GM19239 (cell line): ENCODE measurements at places on chromosomes 1 and 21.

- DNase-seq = peak; percentile 52
Measured at GRCh38 chr1:235417086-235417697, 50.0 kb downstream of the TBCE start.

- DNase-seq = no peak
Measured at GRCh38 chr1:216805233-216805632, 82.0 kb upstream of the ESRRG start.

DNA sequence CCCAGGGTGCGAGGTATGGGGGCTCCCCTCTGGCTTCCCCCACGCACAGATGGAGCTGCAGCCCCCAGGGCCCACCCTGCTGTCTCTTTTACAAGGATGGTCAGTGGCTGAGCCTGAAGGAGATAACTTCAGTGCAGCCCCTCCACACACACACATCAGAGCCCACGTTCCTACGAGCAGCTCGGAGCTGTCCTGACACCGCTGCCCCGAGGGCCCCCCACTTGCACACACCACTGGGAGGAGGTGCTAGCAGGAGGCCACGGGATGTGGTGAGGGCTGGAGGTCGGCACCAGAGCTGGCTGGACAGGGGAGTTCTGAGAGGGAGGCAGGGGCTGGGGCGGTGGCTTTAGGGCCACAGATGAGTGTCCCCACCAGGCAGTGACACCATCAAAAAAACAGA lies 53.9 kb downstream of the MORN1 start:
- no peak for DNase-seq

DNA sequence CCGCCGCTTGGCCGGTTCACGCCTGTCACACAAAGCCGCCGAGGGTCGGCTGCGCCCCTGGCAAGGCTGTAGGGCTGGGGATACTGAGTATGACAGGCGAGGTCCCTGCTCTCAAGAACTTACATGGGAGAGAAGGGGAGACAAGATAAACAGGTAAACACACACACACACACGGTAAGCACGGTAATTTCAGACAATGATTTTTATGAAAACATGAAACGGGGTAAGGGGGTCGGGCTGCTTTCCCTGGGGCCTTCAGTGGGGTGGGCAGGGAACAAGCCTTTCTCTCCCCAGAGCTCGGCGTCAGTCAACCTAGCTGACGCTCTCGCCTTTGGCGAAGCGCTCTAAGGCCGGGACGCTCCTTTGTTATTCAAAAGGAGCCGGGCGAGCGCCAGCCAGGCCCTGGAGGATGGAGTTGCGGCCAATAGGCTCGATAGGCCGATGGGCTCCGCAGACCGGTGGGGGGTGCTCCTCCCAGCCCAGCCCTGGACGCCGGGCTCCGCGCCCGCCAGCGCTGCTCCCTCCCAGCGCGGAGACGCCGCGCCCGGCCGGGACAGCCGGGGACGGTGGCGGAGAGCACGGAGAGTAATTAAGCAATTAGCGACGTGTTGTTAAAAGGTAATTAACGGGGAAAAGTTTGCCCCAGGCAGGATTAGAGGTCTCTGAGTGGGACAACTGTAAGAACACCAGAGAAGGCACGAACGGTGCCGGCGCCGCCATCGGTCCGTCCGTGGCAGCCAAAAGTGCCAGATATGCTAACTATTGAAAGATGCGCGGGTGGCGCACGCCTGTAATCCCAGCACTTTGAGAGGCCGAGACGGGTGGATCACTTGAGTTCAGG lies 950 bp upstream of the INKA2 start:
- DNase-seq = no peak

GRCh38 chr1:203915811-203916210 lies 54.4 kb downstream of the SNRPE start:
- no peak for DNase-seq

- no peak for DNase-seq
Measured at GRCh38 chr1:114468710-114469468, 42.1 kb downstream of the TRIM33 start.

- no peak for DNase-seq
Measured at GRCh38 chr1:75394386-75395139, 216.4 kb downstream of the SLC44A5 start.

- no peak for DNase-seq
Measured at GRCh38 chr1:90534116-90534515, 183.0 kb downstream of the BARHL2 start.

GRCh38 chr21:42094811-42095210 lies 23.7 kb downstream of the UMODL1 start:
- DNase-seq = no peak

- no peak for DNase-seq
Measured at GRCh38 chr1:19885821-19886220, 3.6 kb downstream of the OTUD3 start.

DNA sequence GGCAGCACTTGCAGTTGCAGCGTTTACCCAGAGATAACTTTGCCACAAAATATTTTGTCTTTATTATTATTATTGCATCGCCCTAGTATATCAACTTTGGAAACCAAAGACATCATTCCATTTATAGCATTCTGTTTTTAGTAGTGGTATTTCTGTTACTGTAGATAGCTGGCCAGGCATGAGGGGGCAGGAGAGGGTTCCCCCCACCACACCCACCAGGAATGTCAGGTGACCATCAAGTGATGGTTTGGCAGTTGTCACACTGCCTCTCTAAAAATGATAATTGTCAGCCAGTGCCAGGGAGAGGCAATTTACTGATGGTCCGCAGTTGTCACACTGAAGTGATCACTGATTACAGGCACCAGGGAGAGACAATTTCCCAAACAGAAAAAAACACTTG lies 135.6 kb downstream of the TSEN15 start:
- DNase-seq = no peak

DNA sequence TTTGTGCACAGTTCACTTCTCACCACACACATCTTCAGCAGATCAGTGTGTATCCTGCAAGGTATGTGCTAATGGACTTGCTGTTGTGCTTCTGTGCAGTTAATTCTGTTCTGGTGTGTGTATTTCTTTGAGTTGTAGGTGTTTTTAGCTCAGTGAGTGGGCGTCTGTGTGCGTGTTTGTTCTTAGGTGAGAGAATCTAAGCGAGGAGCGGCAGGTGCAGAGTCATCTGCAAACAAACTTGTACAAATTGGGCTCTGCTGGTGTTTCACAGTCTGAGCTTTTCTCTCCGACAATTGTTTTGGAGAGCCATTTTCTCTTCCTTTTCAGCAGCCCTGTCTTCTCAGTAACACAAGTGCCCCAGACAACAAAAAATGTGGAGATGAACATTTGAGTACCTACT lies 43.6 kb downstream of the ACP6 start:
- no peak for DNase-seq

GRCh38 chr1:116680752-116681151 lies 13.2 kb upstream of the IGSF3 start:
- DNase-seq = no peak

- no peak for DNase-seq
Measured at GRCh38 chr1:39936724-39937491, 18.0 kb upstream of the MFSD2A start.

DNA sequence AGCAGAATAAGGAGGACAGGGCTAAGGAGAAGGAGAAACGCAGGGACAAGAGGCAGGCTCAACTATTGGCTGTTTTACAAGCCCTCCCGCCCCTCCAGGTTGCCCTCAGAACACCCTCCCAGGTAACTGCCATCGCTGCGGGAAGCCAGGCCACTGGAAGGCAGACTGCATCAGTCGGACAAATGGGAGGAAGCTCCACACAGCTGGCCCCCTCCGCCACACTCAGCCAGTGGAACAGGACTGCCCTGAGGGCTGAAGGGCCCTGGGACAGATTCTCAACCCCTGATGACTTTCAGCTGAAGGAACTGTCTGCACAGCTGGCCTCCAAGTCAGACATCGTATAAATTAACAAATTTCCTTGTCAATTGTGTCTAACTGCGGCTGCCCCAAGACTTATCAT lies 21.8 kb downstream of the LRRC3 start:
- DNase-seq = no peak

DNA sequence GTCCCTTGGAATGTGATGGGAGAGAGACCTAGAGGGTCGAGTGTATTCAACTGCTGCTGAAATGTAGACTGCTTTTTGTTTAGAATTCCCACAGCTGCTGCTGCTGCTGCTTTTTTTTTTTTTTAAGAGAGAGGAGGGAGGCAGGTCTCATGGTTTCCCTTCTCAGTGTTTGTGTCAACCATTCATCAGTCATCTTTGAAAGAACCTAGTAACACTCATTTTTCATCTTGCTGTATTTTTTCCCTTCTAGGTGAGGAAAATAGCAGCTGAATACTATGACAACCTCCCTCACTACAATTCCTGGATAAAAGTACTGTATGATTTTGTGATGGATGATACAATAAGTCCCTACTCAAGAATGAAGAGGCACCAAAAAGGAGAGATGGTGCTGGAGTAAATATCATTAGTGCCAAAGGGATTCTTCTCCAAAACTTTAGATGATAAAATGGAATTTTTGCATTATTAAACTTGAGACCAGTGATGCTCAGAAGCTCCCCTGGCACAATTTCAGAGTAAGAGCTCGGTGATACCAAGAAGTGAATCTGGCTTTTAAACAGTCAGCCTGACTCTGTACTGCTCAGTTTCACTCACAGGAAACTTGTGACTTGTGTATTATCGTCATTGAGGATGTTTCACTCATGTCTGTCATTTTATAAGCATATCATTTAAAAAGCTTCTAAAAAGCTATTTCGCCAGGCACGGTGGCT lies 9.2 kb downstream of the DEGS1 start:
- DNase-seq = no peak

DNA sequence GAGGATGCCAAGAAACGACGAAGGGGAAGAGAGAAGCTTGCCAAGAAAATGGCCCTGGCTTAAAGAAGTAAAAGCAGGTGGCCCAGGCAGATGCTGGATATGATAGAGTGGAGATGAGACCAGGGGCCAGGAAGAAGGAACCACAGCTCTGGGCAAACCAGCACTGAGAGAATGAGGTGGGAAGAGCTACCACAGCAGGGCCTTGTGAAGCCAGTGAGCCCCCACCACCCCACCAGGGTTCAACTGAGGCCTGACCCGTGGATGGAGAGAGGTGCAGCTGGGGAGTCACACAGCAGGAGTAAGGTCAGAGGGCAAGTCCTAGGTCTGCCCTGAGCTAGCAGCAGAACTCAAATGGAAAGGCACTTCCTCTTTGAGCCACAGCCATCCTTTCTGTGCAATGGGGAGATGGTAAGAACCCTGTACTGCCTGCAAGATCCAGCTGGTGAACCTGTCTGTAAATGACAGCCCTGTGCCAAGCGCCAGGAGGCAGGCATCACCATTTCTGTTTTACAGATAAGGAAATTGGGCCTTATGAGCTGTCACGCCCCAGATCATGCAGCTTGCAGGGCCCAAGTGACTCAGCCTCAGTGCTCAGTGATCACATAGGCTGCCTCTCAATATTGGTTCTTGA lies 8.5 kb downstream of the SH3BGRL3 start:
- no peak for DNase-seq

GRCh38 chr21:15197696-15198095 lies 132.9 kb upstream of the NRIP1 start:
- DNase-seq = no peak

- no peak for DNase-seq
Measured at GRCh38 chr1:57987523-57987922, 559.0 kb downstream of the OMA1 start.

DNA sequence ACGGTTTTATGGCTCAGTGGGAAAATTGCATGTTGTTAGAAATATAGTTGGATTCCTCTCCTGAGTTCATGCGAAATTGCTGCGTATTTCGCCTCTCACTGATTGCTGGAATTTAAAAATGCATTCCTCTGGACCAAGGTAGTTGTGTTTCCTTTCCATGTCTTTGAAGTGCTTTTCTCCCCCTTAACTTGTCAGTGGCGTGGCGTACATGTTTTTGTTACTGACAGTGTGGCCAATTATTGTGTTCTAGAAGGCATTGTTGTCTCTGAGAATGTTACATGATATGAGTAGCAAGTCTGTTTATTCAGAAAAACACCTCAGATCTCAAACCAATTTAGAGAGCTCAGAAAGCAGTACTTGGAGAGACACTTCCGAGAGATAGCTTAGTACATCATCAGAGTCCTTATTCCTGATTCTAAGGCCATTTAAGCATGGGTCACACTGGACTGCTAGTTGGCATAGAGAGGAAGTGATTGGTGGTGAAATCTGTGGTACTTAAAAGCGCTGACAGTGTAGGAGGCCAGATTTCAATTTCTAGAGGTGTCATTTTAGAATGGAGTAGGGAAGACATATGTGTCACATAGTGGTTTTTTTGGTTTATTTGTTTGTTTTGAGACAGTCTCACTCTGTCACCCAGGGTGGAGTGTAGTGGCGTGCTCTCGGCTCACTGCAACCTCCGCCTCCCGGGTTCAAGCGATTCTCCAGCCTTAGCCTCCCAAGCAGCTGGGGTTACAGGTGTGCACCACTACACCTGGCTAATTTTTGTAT lies 184.4 kb downstream of the RYR2 start:
- DNase-seq = no peak

- no peak for DNase-seq
Measured at GRCh38 chr1:82329226-82329625, 528.5 kb downstream of the ADGRL2 start.

GRCh38 chr1:154306151-154306550 lies 14.7 kb upstream of the AQP10 start:
- no peak for DNase-seq

GRCh38 chr21:45539046-45539795 lies 3.0 kb downstream of the SLC19A1 start:
- DNase-seq = no peak

DNA sequence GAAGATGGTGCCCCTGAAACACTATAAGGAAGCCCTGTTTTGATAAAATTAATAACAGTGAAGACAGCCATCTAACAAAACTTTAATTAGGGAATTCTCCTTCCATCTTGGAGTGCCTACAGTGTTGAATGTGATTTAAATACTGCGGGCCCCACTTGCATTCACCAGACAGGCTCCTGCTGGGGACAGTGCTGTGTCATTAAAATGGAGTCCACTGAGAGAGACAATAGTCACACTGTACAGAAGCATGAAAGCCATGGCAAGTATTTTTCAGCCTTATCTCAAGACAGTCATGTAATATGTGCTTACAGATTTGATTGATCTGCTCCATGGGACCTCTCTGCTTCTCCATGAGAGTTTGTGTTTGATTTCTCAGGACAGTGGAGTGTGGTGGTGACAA lies 29.7 kb upstream of the ZBTB18 start:
- no peak for DNase-seq

DNA sequence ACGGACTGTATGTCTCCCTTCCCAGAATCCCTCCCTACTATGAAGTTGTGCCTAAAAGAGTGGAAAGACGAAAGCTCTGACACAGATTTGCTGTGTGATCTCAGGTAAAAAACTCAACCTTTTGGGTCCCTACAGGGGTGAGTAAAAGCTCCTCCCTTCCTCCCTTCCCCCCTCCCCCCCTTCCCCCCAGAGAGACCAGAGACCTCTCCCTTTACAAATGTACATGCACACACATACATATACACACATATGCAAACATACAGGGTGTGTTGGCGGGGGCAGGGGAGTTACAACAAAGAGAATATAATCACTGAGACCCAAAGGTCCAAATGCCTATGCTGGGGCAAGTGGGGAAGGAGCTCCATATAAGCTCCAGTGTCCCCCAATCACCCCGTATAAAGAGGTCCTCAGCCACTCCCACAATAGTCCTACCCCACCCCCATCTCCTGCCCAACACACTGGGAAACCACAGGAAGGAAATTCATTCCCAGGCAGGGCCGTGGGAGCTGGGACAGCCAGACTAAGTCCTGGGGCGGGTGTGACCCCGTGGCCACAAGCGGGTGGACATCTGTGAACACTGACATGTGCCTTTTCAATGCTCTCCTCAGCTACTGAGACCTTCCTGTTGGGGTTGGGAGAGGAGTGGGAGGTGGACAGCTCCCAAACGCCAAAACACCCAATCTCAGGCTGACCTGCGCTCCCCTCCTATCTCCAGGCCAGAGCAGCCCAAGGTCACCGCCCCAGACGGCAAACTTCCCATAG lies 2.0 kb downstream of the MEF2D start:
- no peak for DNase-seq
